ENCODE measurements at places on chromosomes 16 and 17.

GRCh38 chr17:81422776-81423697 lies 27.8 kb downstream of the BAHCC1 start:
- DNase-seq, result no peak

GRCh38 chr16:68242926-68243858 lies 2.0 kb upstream of the PLA2G15 start:
- no peak for DNase-seq

GRCh38 chr17:3750926-3751325 lies 27.2 kb downstream of the HASPIN start:
- no peak for DNase-seq

DNA sequence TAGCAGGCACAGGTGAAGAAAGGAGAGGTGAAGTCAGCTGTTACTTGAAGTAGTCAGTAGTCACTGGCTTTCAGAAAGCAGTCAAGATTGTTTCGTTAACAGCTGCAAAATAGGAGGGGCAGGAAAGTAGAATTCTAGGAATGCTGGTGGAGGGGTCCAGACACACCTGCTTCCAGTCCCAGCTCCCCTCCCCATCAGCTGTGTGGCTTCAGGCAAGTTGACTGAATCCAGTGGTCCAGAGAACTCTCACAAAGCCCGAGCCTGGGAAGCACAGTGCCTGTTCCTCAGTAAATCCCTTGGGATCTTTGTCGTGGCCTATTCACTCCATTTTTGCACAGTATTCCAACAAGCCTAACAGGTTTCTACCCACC lies 4.6 kb upstream of the SOCS1 start:
- DNase-seq, result no peak

DNA sequence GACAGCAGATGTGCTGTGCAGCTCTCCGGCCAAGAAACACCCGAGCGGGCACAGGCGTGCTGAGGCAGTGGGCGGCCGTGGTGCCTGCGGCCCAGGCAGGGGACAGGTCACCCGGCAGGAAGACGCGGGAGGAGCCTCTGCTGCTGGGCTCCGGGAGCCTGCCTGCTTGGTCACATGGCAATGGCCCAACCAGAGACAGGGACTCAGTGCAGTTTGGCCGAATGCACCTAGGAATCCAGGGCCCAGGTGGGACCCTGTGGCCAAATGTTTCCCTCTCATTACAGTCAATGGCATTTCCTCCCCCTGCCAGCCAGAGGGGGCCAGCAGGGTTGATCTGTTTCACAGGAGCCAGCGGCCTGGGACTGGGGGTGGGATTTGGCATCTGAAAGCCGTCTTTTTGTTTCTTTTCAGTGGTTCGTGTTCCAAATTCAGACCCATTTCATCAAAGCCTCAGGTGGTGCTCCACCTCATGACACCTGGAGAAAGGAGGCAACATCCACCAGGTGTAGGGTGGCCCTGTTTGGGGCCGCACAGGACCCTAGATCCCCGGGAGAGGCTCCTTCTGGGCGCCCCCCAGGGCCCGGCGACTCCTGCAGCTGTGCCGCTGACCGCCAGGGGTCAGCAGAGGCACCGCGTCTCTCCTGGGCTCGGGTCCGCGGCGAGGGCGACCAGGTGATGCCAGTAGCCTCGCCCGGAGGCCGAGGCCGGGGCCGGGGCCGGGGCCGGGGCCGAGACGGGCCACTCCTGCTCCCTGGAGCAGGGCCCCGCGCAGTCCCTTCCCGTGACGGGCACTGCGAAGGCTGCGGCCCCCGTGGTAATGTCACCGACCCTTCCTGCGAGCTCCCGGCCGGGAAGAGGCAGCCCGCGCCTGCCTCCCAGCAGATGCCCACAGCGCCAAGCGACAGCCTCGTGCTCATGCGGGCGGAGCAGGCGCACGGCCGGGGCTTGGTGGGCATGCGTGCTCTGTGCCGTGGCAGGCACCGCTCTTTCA lies 118.5 kb downstream of the C16orf78 start:
- no peak for DNase-seq

DNA sequence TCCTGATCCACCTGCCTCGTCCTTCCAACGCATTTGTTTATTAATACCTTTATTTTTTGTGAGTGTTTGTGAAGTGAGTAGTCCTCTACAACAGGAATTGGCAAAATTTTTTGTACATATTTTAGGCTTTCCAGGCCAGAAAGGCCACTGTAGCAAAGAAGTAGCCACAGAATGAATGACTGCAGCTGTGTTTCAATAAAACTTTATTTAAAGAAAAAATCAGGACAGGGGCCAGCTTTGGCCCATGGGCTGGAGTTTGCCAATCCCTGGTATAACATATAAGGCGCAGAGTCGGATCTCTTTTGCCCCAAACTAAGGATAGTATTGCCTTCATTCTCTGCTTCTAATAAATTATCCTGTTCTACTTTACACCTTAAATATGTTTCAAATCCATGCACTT lies 198.0 kb upstream of the COX10 start:
- DNase-seq, result no peak

DNA sequence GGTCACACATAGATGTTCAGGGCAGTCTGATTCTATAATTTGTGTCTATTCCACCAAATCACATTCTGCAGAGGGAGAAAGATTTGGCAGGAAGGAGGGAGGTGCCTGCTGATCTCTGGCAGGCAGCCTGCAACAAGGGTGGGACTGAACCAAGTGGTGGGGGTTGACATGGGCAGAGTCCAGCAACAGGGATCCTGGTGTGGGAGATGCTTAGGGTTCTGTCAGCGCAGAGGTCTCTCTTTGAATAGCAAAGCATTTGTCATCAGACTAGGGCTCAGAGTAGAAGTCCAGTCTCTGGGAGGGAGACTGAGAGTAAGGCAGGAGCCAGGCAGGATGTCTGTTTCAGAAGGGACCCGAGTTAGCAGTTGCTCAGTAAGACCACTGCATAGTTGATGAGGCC lies 94.6 kb downstream of the UTP18 start:
- DNase-seq, result no peak

- DNase-seq, result no peak
Measured at GRCh38 chr17:67443931-67444595, 67.0 kb downstream of the PITPNC1 start.

DNA sequence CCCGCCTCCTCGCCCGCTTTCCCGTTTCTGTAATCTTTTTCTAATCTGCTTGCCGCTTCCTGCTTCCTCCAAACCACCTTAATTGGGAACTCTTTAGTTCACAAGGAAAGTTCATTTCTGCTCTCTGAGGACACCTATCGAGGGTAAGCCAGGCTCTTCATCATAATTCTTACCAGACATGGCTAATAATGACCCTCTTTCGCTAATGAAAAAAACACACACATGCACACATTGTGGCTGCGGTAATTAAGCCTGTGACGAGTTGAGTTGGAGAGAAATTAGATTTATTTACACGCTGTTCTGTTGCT lies 100.6 kb downstream of the ZNF423 start:
- no peak for DNase-seq

- no peak for DNase-seq
Measured at GRCh38 chr17:71363661-71364060, 757.2 kb upstream of the SOX9 start.

- DNase-seq, result no peak
Measured at GRCh38 chr17:49993423-49994060, 1.5 kb downstream of the DLX3 start.

GRCh38 chr17:42178817-42179216 lies 2.1 kb downstream of the KCNH4 start:
- no peak for DNase-seq

DNA sequence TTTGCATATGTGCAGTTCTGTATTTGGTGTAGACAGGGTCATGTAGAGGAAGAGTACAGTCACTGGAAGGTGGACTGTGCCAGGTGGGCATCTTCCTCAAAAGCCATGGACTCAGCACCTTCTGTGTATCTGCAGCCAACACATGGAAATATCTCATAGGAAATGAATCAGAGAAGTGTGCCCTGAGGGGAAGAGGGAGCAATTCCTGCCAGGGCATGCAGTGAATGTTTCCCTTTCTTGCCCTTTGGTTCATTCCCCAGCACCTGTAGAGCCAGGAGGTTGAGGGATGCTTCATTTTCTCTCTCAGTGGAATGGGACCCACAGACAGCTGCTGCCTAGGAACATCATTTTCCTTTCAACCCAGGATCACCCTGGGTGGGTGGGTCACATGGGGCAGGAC lies 146.1 kb upstream of the HSBP1 start:
- no peak for DNase-seq

GRCh38 chr16:20942256-20942655 lies 41.7 kb downstream of the LYRM1 start:
- DNase-seq, result no peak

GRCh38 chr16:78292844-78293380 lies 193.5 kb downstream of the WWOX start:
- no peak for DNase-seq

- DNase-seq, result no peak
Measured at GRCh38 chr17:66636111-66636510, 198.8 kb upstream of the CACNG5 start.

- DNase-seq, result no peak
Measured at GRCh38 chr16:58118801-58119508, 10.2 kb downstream of the CFAP20 start.

- DNase-seq, result no peak
Measured at GRCh38 chr16:29665294-29666077, 2.4 kb downstream of the SPN start.

DNA sequence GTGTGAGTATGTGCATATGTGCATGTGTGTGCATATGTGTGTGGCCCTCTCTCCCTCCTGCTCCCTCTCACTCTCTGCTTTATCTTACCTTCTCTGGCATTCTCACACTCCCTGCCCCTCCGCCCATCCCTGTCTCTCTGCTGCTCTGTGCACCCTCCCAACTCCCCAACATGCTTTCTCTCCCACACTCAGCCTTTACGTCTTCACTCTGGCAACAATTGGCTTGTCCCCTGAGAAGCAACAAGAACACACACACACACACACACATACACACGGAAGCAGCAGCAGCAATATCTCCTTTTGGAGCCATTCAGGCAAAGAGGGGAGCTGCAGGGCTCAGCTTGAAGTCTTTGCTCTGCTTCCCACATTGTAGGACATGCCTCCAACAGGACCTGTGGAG lies 27.8 kb downstream of the PITPNM3 start:
- no peak for DNase-seq

DNA sequence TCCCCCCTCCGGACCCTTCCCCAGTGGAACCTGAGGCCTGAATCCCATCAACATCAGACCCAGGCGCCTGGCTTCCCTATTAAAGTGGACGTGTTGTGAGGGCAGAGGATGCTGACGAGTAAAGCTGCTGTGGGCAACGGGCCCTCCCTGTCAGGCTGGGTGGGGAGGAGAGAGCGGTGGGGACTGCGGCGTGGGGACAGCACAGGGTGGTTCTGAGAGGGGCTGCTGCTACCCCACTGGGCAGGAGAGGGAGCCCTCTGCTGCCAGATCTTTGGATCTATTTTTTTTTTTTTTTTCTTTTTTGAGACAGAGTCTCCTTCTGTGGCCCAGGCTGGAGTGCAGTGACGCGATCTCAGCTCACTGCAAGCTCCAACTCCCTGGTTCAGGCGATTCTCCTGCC lies 5.9 kb downstream of the CA5A start:
- no peak for DNase-seq

GRCh38 chr16:57372372-57373116 lies at the start of gene CX3CL1:
TSS of gene CX3CL1 (plus strand) at chr16:57372490. CDS start at chr16:57372569, 79 bp downstream.
- DNase-seq, result no peak

- peak; percentile 93 for DNase-seq
Measured at GRCh38 chr16:27428026-27428785, 26.2 kb downstream of the IL21R start.

- DNase-seq, result no peak
Measured at GRCh38 chr17:62692159-62692651, 64.7 kb downstream of the MRC2 start.

Measured in vagina (tissue), 2 donors.